Activated T-cell treated with anti-CD3 and anti-CD28 coated beads, Interleukin-2, amount 50 U/mL, for 4 hours (primary cell): ENCODE measurements at places on chromosomes 16 and 17. TPM values are rescaled to one million over a fixed set of nuclear protein-coding genes. Genes with fewer than 3 reads are reported as not detected.

The TMEM114 gene
- total RNA-seq = not detected

The GSG1L gene
- not detected for total RNA-seq

The TM4SF5 gene
- not detected for total RNA-seq

The C17orf50 gene
- not detected for total RNA-seq

The TNFRSF13B gene
- 0.30 TPM for total RNA-seq
